ENCODE measurements at places on chromosomes 3 and 15.
A peak's percentile ranks its signal among the peaks of the same experiment; 100 is the strongest.

GRCh38 chr3:119033393-119034255 lies 1.0 kb downstream of the IGSF11 start:
- no peak for ATAC-seq

DNA sequence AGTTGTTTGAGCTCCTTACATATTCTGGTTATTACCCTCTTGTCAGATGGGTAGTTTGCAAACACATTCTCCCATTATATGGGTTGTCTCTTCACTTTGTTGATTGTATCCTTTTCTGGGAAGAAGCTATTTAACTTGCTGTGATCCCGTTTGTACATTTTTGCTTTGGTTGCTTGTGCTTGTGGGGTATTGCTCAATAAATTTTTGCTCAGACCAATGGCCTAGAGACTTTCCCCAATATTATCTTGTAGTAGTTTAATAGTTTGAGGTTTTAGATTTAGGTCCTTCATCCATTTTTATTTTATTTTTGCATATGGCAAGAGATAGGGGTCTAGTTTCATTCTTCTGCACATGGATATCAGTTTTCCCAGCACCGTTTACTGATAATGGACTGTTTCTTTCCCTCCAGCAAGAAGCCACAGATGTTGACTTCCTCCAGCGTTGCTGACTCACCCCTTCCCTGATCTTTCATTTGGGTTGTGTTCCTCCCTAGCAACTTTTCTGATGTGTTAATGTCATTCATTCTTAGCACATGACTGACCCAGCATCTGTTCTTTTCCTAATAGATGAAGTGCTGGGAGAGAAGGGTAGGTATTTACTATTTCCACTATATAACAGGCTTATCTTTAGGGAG lies 166.7 kb upstream of the SGO1 start:
- no peak for ATAC-seq

DNA sequence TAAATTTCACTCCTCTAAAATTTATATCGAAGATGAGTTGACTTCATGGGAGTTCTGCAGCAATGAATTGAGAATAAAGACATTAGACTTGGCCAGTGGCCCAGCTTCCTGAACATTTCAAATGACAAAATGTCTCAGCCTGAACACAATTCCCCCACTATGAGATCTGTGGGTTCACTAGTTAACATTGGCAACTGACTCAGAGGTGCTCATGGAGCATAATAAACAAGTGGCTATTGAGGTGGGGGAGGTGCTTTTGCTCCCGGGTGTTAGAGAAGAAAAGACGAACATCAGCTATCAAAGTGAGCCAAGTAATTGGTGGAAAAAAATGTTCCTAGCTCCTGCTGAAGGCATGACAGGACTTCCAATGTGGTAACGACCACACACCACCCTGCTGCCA lies 6.3 kb downstream of the ATP13A4 start:
- ATAC-seq: no peak

GRCh38 chr3:97417-98258 lies 98.9 kb upstream of the CHL1 start:
- no peak for ATAC-seq

DNA sequence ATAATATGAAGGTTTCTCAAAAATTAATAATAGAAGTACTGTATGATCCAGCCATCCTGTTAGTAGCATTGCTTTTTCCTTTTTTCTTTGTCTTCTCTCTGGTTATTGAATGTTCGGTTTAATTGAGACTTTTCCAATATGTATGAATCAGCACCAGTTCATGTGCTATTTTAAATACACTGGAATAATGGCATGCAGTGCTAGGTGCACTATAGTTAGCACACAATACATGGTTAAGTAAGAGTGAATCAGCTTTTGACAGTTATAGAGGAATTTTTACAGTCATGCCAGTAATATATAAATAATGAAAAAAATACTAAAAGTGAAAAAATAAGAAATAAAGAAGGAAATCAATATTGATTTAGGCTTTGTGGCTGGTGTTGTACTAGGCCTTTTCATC lies 113.8 kb upstream of the STRIT1 start:
- ATAC-seq: no peak

DNA sequence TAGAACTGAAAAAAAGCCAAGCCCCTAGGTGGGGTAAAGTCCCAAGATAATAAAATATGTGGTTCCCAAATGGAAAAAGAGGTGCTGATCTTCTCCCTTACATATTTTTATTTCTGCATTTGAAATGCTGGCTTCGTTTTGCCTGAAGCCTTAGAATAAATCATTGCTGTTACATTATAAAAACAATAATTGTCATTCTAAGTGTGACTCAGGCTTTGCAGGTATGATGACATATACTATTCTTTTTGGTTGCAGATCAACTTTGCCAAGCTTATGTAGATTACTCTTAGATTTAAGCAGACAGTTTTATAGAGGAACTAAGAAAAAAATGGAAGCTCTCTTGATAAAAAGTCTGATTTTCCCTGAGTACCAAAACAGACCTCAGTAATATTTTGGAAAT lies 7.5 kb downstream of the IDH3A start:
- ATAC-seq: no peak

DNA sequence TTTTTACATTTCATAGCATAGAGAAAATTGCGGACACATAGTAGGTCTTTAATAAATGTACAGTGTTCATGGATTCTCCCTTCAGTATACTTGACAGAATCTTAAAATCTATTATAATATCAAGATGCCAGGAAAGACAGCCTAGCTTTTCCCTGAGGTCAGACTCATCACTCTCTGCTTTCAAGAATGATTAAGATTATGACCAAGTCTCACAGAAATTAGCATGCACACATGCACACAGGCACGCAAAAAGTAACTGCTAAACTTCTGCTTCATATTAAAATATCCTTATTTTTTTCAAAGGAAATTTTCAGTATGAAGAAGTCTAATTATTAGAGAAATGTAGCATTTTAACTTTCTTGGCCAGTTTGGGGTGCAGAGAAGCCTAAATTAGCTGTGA lies 493.8 kb upstream of the NECTIN3 start:
- no peak for ATAC-seq

DNA sequence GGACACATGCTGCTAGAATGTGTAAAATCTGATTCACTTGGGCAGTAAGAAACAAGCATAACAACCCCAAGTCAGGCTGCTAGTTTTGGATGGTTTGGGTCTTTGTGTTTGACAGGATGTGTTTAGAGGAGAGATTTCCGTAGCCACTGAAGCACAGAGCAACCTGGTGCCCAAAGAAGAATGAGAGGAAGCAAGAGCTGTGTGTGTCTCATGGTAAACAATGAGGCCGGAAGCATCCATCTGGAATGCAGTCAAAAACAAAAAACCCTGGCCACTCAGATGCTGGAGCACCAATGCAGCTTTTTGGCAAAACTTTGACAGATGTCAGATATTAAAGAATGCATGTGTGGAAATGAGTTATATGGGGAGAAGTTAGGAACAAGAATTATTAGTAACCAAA lies 39.4 kb upstream of the SNRK start:
- ATAC-seq: no peak

GRCh38 chr15:46660096-46660842 lies 1025.4 kb downstream of the SQOR start:
- ATAC-seq: no peak

DNA sequence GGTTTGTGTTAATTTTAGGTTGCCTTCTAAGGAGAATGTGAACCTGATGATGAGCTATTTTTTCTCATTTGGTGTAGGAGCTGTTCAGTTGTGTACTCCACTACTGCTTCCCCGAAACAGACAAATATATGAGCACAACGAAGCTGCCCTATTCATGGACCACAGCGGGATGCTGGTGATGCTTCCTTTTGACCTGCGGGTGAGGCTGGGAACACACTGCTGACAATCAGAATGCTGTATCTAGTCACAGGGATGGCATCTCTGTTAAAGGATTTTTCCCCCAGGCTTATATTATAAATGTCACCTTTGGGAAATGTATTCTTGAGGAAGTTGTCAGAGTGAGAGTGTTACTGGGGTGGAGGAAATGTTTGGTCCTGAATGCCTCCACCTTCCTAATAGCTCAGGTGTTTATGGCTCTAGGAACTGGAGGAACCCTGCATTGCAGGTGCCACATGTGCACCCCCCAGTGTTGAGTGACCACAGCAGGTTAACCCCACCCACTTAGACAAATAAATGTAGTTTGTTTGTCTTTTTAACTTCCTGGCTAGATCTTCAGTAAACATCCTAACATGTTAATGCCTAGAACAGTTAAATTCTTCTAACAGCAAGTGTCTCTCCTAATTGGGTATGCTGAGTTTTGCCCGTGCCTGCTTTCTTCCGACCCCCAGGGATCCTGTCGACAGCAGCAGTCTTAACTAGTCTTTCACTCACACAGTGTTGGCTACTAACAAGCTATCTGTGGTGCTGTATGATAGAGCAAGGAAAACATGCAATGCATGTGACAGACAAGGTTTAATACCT lies 35.7 kb downstream of the SRP14 start:
- ATAC-seq: no peak

GRCh38 chr3:48897460-48898376 lies 964 bp downstream of the SLC25A20 start:
- ATAC-seq: no peak

DNA sequence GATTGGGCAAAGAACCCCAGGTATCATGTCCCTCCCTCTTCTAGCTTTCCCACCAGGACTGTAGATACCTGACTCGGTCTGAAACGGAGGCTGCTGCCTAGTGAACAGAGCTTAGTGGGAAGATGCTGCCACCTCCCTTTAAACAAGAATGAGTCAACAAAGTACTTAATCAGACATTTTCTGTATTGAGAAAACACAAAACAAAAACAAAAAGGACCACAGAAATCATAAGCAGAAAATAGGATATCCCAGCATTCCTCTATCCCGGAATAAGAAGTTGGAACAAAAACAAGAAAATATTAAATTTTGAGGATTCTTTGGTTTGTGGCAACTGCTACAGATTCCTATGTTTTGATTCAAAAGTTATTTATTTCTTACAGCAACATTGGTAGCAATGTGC lies 51.7 kb upstream of the COL8A1 start:
- ATAC-seq: no peak

DNA sequence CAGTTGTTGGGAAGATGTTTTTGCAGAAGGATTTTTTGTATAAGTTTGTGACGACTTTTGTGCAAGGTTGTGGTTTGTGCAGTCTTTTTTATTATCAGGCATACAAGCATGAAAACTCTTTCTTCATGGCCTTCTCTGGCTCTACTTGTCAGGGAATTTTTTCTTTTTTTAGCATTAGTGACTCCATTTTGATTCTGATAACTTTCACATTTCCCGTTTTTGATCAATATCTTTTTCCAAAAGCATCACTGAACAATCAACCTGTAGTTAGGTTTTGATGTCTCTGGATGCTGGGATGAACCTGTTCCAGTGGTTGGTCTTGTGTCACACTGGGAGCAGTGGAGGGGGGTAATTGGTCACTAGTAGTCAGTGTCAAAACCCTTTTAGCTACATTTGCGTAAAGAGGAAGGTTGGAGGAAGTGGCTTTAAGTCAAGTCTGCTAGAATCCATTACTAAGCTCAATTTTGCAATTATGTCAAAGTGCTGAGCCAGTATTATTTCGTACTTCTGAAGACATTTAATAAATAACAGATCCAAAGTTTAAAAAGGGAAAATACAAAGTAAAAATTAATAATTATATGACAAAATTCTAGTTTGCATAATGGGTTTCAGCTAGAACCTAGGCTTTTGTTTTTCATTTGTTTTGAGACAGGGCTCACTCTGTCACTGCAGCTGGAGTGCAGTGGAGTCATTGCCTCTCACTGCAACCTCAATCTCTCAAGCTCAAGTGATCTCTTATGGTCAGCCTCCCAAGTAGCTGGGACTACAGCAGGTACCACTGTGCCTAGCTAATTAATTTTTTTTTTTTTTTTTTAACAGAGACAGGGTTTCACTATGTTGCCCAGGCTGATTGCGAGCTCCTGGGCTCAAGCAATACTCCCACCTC lies 18.8 kb upstream of the CFAP161 start:
- no peak for ATAC-seq

- no peak for ATAC-seq
Measured at GRCh38 chr3:52532517-52532837, 1.2 kb downstream of the NT5DC2 start.

- ATAC-seq: no peak
Measured at GRCh38 chr3:156174229-156174847, 54.0 kb downstream of the KCNAB1 start.

- ATAC-seq: no peak
Measured at GRCh38 chr15:74259821-74260607, 23.9 kb downstream of the CCDC33 start.

- ATAC-seq: no peak
Measured at GRCh38 chr3:68135067-68135466, 480.7 kb upstream of the SUCLG2 start.

DNA sequence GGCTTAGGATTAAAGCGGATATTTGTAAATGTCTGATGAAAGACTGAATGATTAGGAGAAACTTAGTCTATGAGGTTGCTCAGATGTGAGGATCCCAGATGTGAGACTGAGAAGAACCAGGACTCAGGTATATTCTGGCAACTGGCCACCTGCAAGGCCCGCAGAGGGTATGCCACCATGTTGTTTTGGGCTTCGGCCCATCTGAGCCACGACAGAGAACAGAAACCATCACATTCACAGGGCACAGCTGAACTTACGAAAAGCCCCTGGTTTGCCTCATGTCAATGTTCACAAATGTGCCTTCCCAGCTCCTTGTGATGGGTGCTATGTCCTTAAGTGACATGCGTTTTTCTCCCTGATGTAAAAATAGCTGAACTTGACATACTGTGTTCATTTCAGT lies 412.5 kb upstream of the RORA start:
- ATAC-seq: no peak

GRCh38 chr3:61650276-61650675 lies 88.9 kb downstream of the PTPRG start:
- peak; percentile 83 for ATAC-seq

DNA sequence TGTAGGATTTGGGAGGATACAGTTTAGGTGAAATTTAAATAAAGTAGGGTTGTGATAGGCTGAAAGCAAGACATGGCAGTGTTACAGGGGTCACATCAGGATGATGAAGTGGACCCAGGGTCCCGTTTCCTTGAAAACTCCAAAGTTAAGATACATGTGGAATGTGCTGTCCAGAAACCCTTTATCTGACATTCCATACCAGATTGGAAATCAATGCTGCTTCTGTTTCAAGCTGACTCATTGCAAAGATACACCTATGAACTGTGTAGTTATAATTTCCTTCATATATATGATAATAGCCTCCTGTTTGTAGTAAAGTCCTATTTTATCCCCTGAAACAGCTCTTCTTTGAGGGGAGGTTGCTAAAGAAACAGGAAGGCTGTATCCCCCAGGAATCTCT lies 71.0 kb upstream of the NR2E3 start:
- ATAC-seq: no peak

DNA sequence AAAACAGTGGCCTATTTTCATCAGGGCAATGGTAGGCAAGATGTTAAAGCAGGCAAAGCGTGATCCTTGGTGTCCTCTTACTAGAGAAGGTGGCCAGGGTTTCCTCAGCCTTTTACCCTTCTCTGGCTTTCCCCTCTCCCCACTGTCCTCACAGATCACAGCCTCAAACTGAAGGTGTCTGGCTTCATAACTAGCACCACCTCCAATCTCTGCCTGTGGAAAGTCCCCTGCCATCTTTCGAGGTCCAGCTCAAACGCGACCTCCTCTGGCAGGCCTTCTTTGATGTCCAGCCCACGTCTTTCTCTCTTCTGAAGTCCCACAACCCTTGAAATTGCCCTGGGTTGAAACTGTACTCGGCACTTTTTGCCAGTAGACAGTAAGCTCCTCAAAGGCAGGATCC lies 35.9 kb downstream of the CYP19A1 start:
- no peak for ATAC-seq
